ENCODE measurements at places on chromosomes 4 and X.

DNA sequence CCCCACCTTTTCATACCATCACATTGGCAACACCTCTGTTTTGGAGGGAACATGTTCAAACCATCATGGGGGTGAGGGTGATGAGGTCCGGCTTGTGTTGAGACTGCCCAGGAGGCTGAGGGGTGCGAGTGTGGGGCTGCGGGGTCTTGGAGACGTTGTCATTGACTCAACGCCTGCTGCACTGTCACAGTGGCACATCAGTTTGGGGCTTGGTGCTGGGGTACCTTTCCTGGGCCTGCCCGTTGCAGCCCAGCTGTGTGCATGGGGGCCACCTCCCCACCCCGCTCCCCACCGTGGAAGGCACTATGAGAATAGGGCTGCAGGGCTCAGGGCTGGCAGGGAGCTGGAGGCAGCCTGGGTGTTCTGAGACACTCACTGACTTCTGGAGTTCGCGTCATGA lies 2.3 kb downstream of the HTRA3 start:
- no peak overlapping the region for H3K27ac ChIP-seq
- DNase-seq, result no peak
- no peak overlapping the region for H3K4me3 ChIP-seq
- H3K27me3 ChIP-seq, result peaks cover 25% of the 10 kb centered on the region

- no peak overlapping the region for H3K27ac ChIP-seq
- peaks cover 31% of the 10 kb centered on the region for H3K4me1 ChIP-seq
- peaks cover 41% of the 10 kb centered on the region for H3K36me3 ChIP-seq
Measured at GRCh38 chr4:183241721-183242151, 78.3 kb downstream of the CLDN22 start.

- no peak overlapping the region for H3K4me3 ChIP-seq
- H3K27me3 ChIP-seq, result peaks cover 2% of the 10 kb centered on the region
- DNase-seq, result no peak
- H3K4me1 ChIP-seq, result no peaks in the 10 kb centered on the region
- no peak overlapping the region for H3K27ac ChIP-seq
Measured at GRCh38 chrX:124555036-124555595, 208.8 kb downstream of the SH2D1A start.

DNA sequence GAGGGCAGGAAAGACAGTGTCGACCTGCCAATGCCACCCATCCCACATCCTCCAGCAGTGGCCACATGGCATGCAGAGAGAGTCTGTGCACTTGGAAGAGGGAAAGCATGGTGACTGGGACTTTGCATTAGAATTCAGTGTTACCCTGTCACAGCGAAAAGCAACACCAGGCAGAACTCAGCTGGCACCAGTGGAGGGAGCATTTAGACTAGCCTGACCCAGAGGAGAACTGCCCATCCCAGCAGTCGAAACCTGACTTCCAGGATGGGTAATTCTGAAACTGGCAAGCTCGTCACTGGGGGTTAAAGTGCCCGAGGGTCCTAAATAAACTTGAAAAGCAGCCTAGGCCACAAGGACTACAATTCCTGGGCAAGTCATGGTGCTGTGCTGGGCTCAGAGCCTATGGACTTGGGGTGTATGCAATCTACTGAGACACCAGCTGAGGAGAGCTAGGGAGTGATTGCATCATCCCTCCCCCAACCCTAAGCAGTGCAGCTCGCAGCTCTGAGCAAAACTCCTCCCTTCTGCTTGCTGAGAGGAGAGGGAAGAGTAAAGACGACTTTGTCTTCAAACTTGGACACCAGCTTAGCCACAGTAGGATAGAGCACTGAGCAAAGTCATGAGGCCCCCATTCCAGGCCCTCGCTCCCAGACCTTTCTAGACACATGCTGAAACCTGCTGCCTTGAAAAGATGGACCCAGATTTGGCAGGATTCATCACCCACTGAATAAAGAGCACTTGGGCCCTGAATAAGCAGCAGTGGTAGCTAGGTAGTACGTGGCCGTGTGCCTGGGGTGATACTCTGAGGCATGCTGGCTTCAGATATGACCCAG lies 68.8 kb downstream of the DDX60L start:
- H3K4me3 ChIP-seq, result no peak overlapping the region
- no peak for DNase-seq
- no peaks in the 10 kb centered on the region for H3K36me3 ChIP-seq
- H3K27ac ChIP-seq, result peak overlapping the region; percentile 72

DNA sequence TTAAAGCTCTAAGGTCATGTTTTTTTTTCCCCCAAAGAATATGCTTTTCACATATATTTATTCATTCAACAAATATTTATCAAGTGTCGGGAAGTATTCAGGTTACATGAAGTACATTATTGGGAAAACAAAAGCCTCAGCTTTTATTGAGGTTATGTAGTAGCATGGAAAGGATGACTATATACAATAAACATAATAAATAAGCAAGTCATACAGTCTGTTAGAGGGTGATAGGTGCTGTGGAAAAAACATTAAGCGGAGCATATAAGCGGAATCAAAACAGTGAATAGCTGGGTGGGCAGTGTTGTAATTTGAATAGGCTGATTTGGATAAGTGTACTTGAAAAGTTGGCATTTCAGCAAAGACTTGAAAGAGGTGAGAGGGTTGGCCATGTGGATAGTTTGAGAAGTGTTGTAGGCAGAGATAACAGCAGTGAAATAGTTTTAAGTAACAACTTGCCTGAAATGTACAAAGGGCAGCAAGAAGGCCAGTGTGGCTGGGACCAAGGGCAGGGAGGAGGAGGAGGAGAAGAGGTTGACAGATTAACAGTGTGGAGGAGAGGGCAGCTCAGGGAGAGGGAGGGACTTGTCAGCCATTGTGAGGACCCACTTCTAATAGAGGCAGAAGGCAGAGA lies 558.7 kb downstream of the SPRY1 start:
- H3K27me3 ChIP-seq, result peaks cover 4% of the 10 kb centered on the region
- peak overlapping the region; percentile 1 for H3K4me3 ChIP-seq
- peaks cover 37% of the 10 kb centered on the region for H3K36me3 ChIP-seq
- peak overlapping the region; percentile 90 for H3K27ac ChIP-seq
- no peak for DNase-seq

GRCh38 chr4:10295301-10295700 lies 161.9 kb downstream of the ZNF518B start:
- H3K4me3 ChIP-seq, result no peak overlapping the region
- no peak overlapping the region for H3K27ac ChIP-seq
- H3K36me3 ChIP-seq, result no peaks in the 10 kb centered on the region
- DNase-seq, result no peak
- H3K27me3 ChIP-seq, result peaks cover 5% of the 10 kb centered on the region

DNA sequence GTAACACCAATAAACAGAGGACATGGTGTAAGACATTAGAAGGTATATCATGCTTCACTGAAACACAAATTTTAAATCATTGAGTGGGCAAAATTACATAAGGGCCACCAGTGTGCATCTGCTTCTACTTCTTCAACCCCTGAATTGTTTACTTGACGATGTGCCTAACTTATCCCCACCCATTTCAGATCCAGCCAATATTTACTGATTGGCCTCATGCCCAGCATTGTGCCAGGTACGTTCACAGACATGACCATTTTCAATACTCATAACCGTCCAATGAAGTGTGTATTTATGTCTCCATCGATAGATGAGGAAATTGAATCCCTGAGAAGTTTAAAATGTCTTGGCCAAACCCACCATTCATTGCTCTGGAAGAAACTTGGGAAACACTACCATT lies 208.3 kb upstream of the MID1 start:
- no peak overlapping the region for H3K4me3 ChIP-seq
- no peak overlapping the region for H3K27ac ChIP-seq

DNA sequence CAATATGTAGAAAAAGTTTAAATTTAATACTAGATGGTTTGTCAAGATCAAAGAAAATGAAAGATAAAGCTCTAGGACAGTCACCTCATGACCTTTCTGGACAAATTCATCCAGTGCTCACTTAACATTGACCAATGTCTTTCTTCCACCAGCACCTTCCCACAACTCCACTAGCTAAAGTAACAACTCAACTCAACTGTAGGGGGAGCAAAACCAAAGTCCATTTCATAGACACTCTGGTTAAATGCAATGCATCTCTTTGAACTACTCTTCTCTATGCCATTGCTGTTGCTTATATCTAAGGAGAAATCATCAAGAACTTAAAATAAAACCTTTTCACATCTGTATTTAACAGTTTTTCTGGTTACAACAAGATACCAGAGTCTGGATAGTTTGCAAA lies 25.1 kb downstream of the UGT2B4 start:
- H3K4me1 ChIP-seq, result no peaks in the 10 kb centered on the region
- no peak overlapping the region for H3K4me3 ChIP-seq

DNA sequence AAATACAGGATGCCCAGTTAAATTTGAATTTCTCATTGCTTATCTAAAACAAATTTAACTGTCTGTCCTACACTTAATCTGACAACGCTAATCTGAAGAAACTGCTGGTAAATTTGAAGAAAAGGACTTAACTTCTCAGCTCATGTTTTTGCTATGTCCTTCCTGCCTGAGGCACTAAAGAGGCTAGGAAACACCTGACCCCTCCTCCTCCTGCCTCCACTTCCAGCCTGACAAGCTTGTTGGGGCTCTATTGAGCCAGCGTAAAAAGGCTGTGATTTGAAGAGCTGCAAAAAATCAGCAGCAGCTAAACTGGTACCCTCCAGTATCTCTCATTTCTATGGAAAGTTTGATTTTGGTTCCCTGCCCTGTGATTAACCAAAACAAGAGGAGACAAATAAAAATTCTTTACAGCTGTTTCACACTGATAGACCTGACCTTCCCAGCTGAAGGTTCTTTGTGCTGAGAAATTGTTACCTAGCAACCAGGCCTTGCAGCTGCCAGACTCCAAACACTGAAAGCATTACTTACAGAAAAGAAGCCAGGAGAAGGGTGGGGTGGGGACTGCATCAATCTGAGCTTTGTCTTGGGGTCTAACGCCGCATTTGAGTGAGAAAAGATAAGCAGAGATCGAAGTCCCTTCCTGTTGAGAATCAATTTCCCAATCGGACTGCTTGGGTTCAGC lies 35.0 kb downstream of the DCX start:
- H3K36me3 ChIP-seq, result no peaks in the 10 kb centered on the region
- H3K4me3 ChIP-seq, result no peak overlapping the region
- no peak overlapping the region for H3K27ac ChIP-seq
- peaks cover 5% of the 10 kb centered on the region for H3K4me1 ChIP-seq
- DNase-seq, result no peak

- H3K4me3 ChIP-seq, result no peak overlapping the region
- H3K27me3 ChIP-seq, result peaks cover 20% of the 10 kb centered on the region
- no peak overlapping the region for H3K27ac ChIP-seq
Measured at GRCh38 chr4:10336471-10336870, 120.8 kb downstream of the ZNF518B start.

GRCh38 chr4:163332526-163333406 lies at the start of gene NPY1R:
TSS of gene NPY1R (minus strand) at chr4:163332596. CDS start at chr4:163326554, 6,042 bp downstream.
- H3K4me3 ChIP-seq, result peak within 1 kb of the TSS; percentile 95
- H3K36me3 ChIP-seq, result peaks cover 5% of the 10 kb centered on the region
- peaks cover 15% of the 10 kb centered on the region for H3K4me1 ChIP-seq
- H3K27ac ChIP-seq, result no peak within 1 kb of the TSS
